Activated CD8-positive, alpha-beta memory T cell treated with anti-CD3 and anti-CD28 coated beads for 1 hour (primary cell): ENCODE measurements at places on chromosomes 16 and 17.

- DNase-seq, result no peak
Observed at GRCh38 chr16:46830417-46830901, 521 bp downstream of the C16orf87 start.

- DNase-seq, result no peak
Observed at GRCh38 chr16:54447576-54448440, 161.2 kb upstream of the IRX3 start.

GRCh38 chr17:78341559-78342448, 18.1 kb downstream of the SOCS3 start:
- DNase-seq, result no peak

GRCh38 chr17:59893676-59894100, 767 bp downstream of the RPS6KB1 start:
- DNase-seq, result no peak

DNA sequence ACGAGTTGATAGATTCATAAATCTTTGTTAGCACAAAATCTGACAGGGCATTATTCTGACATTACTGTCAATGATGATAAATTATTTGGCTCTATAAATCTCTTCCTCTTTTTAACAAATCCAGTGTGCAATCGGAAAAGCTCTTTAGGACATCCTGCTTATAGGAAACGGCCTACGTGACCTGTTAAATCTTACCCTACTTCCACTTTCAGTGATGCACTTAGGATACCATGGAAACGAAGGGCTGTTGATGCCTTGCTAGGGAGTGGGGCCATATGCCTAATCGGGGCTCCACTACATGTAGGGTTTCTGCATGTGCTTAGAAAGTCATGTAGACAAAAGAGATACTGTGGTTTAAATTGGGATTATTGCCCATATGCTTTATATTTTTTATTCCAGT, 27.2 kb downstream of the ZNF594 start:
- DNase-seq, result no peak

DNA sequence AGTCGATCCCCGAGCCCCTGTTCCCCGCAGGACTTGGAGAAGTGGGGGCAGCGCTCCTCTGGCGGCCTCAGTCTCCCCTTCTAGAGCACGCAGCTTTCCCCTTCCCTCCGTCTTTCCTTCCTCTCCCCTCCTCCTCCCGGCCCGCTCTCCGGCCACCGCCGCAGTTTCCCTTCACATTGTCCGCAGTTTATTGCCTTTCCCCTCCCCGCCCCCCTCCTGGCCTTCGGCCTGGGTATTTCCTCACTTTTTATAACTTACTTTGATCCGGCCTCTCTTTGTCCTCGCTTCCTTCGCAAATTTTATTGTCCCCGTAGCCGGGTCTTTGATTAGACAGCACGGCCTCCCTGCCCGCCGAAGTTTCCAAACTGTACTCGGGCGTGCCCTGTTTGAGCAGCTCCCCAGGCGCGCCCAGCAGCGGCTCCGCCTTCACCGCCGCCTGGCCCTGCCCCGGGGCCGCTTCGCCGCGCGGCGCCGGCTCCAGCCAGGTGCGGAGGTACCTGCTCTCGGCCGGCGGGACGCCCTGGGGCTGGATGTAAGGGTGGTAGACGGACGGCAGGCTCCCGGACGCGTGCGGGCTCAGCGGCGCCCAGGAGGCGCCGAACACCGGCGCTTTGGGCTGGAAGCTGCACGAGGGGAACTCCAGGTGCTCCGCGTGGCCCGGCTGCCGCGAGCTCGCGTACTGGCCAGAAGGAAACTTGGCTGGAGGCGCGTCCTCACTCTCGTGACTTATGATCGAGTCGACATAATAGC, 488 bp downstream of the HOXB9 start:
- no peak for DNase-seq

DNA sequence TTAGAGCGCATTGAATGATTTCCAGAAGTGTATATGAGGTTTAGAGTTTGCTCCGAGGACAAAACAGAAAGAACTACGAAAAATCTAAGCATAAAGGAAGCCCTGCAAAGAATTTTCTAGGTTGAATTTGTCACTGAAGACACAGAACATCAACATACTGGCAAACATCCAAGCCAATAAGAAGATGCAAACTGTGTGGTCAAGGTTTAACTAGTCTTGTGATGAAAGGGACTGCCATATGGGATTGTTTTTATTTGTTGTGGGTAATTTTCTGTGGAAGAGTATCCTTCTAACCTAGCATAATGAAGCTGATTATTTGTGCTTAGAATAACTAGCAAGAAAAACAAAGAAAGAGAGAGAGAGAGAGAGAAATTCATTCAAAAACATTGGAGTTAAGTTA, 492.0 kb upstream of the ERCC4 start:
- DNase-seq, result no peak

DNA sequence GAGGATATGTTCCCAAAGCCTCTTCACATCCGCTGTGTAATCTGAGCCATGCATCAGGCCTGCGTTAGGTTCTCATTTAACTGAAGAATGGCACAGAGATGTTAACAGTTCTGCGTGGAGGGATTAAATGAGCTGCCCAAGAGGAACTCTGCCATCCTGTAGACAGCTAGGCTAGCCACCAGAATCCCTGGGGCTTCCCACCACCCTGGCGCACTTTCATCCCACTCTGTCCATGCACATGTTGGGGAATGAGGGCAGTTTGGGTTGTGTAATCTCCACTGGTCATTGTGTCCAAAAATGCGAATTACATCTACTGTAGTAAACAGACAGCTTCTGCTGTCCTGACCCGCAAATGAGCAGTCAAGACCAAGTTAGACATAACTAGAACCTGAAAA, 1.0 kb upstream of the GLG1 start:
- no peak for DNase-seq

- peak; percentile 44 for DNase-seq
Observed at GRCh38 chr17:4004517-4005295, 40.5 kb upstream of the ATP2A3 start.

- no peak for DNase-seq
Observed at GRCh38 chr17:18224387-18225120, 881 bp upstream of the LLGL1 start.

- no peak for DNase-seq
Observed at GRCh38 chr16:4936991-4937781, at the start of gene PPL. Gene PPL, minus strand, starts transcription at chr16:4937148. Its CDS starts 103 bp downstream, at chr16:4937045.

DNA sequence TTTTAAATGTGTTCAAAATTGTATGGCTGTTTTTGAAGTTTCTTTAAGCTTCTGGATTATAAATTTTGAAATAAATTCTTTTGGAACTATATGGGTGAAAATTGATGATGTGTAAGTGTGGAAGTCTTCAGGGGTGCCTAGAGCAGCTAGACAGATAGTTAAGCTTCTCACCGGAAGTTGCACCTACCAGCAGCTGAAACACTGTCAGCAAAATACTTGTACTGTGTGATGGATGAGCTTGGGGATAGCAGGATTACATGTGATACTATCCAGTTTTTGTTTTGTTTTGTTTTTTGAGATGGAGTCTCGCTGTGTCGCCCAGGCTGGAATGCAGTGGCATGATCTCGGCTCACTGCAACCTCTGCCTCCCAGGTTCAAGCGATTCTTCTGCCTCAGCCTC, 19.7 kb downstream of the RBL2 start:
- DNase-seq, result no peak

GRCh38 chr16:9489835-9490467, 398.5 kb downstream of the HAPSTR1 start:
- no peak for DNase-seq

DNA sequence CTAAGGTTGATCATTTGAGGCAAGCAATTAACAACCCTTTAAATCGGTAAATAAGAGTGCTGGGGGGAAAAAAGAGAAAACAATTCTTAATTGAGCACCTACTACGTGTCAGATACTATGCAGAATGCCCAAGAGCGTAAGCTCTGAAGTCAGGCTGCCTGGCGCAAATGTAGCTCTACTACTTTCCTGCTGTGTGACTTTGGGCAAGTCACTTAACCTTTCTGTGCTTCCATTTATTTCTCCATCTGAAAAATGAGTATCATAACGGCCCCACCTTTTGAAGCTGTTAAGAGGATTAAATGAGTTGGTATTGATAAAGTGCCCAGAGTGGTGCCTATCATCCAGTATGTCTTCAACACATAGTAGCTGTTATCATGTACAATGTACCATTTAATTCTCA, 102.0 kb downstream of the CACNG3 start:
- no peak for DNase-seq

DNA sequence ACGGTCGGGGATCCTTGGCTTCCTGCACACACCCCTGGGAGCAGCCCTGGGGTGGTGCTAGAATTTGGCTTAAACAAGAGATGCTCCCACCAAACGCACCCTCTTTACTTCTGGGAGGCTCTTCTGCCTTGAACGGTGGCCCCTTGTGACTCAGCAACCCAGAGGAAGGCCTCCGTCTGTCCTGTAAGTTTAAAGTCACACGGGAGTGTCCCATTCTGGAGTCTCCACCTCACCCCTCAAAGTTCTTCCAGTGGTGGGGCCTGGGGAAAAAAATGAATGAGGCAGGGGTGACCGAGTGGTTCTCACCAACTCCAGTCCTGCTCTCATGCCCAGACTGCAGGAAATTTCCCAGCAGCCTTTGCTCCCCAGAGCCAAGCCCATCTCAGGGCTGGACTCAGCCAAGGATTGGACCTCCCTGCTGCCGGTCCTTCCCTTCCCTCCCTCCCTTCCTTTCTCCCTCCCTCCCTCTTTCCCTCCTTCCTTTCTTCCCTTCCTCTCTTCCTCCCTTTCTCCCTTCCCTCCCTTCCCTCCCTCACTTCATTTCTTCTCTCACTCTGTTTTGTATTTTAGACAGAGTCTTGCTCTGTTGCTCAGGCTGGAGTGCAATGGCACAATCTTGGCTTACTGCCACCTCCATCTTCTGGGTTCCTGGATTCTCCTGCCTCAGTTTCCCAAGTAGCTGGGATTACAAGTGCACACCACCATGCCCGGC, 11.4 kb downstream of the ITGAD start:
- DNase-seq, result no peak

- DNase-seq, result no peak
Observed at GRCh38 chr17:64679710-64680216, 17.7 kb upstream of the SMURF2 start.

DNA sequence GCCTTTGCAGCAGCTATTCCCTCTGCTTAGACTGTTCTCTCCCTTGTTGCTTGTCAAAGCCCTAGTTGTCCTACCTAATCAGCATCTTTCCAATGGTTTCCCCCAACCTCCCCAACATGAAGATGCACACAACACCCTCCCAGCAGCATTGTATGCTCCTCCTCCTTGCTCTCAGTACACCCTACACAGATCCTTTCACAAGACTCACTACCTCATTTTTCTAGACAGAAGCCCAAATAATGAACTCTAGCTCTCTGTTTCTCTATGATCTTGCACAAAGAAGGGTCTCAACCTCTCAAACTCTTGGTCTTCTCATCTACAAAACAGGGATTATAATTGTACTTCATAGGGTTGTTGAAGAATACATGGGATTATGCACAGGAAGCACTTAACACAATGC, 19.4 kb downstream of the PSME3IP1 start:
- DNase-seq, result no peak

- no peak for DNase-seq
Observed at GRCh38 chr17:73011016-73011486, 81.4 kb downstream of the SLC39A11 start.

- DNase-seq, result peak; percentile 27
Observed at GRCh38 chr16:49463529-49463928, 89.9 kb downstream of the C16orf78 start.

DNA sequence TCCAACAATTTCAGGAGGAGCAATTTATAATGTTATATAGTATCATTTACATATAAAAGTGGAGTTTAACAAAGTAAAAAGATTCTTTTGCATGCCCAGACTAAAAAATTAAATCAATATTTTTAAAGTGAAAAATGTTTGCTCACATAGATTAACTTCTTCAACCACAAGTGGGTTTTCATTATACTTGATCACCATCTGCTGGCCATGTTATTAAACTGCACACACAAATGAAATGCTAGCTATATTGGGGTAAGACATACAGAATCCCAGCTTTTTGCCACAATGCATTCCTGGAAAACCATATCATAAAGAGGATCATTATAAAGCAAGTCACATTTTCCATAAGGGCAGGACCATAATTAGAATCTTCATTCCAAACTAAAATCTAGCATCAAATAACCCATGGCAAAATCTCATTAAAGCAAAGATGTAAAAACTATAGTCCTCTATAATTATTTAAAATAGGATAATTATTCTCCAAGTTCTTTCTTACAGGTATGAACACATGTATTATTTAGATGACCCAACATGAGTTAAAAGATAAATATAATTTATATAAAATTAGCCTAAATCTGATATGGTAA, 26.3 kb downstream of the CEP112 start:
- no peak for DNase-seq

GRCh38 chr17:69500911-69501429, 86.5 kb downstream of the MAP2K6 start:
- no peak for DNase-seq

GRCh38 chr16:681746-682427, 1.7 kb downstream of the STUB1 start:
- DNase-seq, result no peak

DNA sequence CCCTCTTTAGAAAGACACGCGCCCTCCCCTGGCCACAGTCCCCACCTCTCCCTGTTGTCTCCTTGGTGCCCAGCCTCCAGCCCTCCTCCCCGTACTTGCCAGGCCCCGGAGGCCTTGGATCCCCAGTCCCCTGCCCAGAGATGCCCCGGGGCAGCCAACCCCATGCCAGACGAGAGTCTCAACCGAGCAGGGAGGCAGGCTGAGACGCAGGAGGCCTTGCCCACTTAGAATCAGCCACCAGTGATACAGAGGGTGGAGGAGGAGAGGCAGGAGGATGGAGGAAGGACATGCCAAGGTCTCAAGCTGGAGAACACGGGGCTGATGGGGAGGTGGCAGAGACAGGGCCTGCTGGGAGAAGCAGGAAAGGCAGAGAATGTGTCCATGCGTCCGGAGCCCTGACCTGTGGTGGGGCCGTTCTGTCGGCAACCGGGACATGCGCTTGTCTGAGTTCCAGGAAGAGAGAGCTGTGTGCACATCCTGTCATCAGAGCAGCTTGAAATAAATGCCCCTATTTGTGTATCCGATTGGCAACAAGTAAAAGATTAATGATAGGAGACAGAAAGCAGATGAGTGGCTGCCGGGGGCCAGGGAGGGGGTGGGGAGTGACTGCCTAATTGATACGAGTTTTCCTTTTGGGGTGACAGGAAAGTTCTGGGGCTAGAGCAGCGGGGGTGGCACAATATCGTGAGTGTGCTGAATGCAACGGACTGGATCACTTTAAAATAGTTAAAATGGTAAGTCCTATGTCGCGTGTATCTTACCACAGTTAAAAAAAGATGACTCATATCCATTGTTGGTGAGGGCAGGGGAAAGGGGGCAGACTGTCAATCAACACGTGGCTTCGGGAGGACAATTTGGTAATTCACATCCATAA, 44.7 kb upstream of the MEAK7 start:
- DNase-seq, result no peak

DNA sequence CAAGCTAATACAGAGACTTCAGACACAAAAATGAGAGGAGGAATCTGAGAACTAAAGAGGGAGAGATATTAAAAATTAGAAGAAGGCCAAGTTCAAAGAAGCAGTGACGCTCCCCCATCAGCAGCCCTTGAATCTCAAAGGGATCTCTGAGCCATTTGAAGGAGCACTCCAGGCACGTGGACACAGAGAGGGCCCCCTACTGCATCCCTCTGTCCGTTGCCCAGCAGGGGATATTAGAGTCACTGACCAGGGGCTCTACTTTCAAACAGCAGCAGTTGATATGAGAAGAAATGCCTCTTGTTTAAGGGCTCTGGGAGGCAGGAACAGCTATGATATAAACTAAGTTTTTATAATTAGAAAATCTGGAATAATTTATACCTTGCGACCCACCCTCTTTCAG, 479.0 kb upstream of the SALL1 start:
- no peak for DNase-seq
